Activated naive CD8-positive, alpha-beta T cell treated with anti-CD3 and anti-CD28 coated beads for 36 hours (primary cell): ENCODE measurements at places on chromosomes 16 and 17.

DNA sequence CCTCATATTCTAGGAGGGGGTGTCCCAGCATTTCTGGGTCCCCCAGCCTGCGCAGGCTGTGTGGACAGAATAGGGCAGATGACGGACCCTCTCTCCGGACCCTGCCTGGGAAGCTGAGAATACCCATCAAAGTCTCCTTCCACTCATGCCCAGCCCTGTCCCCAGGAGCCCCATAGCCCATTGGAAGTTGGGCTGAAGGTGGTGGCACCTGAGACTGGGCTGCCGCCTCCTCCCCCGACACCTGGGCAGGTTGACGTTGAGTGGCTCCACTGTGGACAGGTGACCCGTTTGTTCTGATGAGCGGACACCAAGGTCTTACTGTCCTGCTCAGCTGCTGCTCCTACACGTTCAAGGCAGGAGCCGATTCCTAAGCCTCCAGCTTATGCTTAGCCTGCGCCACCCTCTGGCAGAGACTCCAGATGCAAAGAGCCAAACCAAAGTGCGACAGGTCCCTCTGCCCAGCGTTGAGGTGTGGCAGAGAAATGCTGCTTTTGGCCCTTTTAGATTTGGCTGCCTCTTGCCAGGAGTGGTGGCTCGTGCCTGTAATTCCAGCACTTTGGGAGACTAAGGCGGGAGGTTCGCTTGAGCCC lies 11.6 kb downstream of the STH start:
- DNase-seq = no peak

DNA sequence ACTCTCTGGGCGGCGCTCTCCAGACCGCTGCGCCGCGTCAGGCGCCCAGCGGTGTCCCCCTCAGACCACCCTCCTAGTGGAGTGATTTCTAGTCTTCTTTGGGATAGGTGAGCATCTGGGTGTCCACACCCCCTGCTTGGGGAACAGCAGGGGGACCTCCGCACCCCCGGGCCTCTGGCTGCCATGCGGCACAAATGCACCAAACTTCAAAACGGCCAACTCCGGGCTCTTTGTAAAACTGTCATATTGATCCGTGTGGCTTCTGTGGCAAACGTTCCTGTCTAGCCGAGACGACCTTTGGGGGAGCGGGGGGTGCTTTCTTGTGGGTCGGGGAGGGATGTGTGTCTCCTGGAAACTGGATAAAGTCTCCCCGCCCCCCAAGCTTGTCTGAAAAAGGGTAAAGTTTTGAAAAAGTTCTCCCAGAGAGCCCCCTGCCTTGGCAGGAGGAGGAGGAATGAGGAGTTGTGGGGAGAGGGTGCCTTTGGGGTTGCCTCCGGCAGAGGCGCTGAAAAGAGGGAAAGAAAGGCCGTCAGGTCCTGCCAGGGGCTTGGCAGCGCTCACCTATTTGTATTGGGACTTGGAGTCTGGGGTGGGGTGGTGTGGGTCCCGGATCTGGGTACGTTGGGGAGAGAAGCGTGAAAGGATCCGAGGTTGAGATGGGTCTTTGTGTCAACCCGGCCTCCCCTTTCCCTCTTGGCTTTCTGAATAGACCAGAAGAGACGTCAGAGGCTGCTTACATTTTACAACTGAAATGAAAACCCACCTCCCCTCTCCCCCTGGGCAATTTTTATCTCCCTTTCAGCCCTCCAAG lies 2.2 kb upstream of the CHD3 start:
- DNase-seq = peak; percentile 65

GRCh38 chr17:76307299-76307965 lies 644 bp downstream of the QRICH2 start:
- no peak for DNase-seq

GRCh38 chr16:85799497-85800320 lies at the start of the genes COX4I1 and EMC8:
TSS of gene COX4I1 (plus strand) at chr16:85799695. CDS start at chr16:85801206, 1,511 bp downstream.
TSS of gene EMC8 (minus strand) at chr16:85799544. CDS start at chr16:85799295, 249 bp downstream.
- DNase-seq = peak; percentile 95

DNA sequence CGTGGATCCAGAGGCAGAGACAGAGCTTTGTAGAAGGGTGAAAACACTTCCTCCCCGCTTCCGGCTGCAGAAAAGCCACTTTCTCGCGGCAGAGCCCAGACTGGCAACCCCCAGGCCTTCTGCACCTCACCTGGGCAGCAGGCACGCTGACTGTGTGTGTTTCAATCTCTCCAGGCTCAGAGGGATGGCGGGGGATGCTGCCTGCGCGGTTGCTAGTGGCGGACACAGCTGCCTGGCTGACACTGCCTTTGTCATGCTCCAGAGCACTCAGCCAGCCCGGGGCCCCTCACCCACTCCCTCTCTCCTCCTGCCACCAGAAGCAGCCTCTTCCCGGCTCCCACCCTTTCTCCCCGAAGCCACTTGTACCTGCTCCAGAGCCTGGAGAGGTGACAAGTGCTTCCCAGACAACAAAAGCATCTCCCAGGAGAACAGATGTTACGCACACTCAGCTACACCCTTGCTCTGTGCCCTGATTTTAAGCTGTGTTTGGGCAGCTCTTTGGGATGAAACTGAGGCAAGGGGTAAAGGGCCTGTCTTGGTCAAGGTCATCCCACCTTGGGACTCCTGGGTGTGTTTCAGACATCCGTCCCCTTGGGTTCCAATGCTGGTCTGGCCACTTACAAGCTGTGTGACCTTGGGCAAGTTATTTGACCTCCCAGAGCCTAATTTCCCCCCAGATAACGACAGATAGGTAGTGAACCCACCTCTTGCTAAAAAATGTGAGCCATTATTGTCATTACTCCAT lies 9.2 kb upstream of the GLIS2 start:
- DNase-seq = peak; percentile 41

- DNase-seq = no peak
Measured at GRCh38 chr16:79165506-79165905, 435.0 kb downstream of the MAF start.

DNA sequence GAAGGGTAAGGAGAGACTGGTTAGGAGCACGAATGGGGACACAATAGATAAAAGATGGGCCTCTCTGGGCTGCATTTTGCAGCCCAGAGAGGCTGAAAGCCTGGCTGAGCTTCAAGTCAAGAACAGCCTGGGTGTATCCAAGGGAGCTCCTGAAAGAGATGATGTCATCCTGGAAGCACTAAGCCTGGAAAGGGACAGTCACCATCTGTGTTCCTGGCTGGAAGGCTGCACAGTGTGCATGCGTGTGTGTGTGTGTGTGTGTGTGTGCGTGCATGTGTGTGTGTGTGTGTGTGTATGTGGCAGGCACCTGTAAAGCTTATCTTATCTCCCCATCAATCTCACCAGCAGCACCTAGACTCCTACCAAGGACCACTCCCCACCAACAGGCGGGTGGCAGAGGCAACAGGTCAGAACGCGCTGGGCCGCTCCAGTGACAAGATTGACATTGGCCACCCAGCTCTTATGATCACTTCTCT lies 44.1 kb downstream of the COG7 start:
- no peak for DNase-seq

- DNase-seq = no peak
Measured at GRCh38 chr16:56815721-56816120, 49.3 kb upstream of the SLC12A3 start.

DNA sequence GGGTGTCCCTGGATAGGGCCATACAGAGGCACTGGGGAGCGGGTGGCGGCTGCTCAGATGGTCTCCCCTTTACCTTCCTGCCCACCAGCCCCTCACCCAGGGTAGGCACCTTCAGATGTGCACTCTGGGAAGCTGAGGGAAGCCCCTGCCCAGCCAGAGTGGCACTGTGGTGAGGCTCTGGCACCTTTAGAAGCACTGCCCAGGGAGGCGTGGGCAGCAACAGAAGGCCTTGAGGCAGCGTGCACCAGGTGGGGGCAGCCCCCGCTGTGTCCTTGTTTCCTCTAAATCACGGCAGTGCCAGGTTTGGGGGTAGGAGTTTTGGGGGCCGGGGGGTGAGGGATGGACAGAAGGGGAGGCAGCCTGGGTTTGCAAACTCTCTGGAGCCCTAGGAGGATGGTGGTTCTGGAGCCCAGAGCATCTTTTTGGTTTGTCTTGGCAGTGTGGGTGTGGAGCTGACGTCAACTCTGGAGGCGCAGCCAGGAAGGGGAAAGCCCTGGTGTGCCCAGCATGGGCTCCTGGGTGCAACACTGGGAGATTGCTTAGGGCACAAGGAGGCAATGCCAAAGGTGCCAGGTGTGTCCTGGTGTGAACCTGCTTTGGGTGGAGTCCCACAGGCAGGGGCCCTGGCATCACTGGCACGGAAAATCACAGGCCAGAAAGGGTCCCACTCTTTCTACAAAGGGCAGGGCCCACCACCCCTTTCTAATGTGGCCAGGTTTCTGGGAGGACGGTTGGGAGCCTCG lies 23.1 kb upstream of the CDC42EP4 start:
- DNase-seq = no peak

DNA sequence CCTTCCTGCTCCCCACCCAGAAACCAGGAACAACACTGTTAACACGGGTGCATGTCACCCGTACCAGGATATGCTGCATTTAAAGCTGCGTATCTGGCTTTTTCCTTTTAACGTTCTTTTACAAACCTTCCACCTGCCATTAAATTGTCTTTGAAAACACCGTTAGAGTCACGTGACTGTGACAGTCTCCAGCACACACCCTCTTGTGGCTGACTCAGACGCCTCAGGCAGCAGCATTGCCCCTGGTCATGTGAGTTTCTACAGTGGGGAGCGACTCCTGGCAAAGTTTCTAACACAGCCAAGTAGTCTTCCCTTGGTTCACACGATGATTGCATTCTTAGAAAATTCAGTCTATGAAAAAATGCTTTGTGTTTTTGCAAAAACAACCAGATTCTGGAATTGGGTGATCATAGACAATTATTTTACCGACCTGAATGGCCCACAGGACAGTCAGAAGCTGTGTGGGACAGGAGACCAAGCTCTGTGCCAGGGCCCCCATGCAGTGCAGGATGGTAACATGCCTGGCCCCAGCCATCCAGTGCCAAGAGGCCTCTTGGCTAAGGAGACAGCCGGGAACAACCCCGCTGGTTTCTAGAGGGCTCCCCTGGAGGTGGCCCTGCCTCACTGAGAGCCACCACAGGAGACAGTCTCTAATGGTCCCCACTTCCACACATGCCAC lies 199.1 kb downstream of the KATNIP start:
- peak; percentile 18 for DNase-seq

DNA sequence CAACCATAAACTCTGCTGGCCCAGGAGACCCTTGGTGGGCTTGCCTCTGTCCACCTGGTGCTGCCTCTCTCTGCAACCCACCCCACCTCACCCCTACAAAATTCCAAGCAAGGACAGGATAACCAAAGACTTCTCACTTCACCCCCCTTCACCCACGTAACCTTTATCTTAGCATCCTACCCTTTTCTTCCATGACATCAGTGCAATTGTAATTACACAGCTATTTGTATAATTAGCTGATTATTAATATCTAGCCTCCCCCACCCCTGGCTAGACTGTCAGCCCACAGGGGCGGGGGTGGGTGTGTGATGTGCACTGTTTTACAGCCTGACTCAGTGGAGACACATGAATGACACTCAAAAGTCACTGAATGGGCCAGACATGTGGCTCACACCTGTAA lies 262.2 kb downstream of the MRTFB start:
- DNase-seq = no peak

- no peak for DNase-seq
Measured at GRCh38 chr16:31351942-31352325, 3.0 kb upstream of the ITGAX start.

- no peak for DNase-seq
Measured at GRCh38 chr16:17447101-17447569, 23.6 kb downstream of the XYLT1 start.

DNA sequence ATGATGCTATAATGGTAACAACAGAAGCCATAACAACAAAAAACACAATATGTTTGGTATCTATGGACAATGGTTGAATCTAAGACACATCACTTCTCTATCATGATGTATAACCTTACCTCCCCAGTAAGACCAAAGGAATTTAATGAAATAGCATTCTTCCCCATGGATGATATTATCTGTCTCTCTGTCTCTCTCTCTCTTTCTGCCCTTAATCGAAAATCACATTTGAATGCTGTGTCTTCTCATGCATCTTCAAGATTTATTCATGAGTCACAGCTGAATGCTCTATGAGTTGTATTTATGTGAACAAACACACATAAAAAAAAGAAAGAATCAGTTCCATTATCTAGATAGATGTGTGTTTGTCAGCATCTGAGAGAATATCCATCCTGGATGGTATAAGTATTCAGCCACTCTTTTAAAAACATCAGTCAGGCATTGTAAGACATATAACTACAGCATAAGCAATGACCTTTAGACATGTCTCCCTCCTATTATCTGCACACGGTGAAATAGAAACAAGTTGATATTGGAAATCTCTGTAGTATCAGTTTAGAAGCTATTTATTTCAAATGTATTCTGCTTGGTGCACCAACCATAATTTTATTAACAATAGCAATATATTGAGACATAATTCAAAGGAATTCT lies 433.3 kb downstream of the TOX3 start:
- no peak for DNase-seq

- DNase-seq = peak; percentile 20
Measured at GRCh38 chr17:47776330-47777197, 43.5 kb downstream of the TBX21 start.
